Frontal cortex (tissue), 4 donors: ENCODE measurements at places on chromosomes 1 and 21. TPM values are rescaled to one million over a fixed set of nuclear protein-coding genes. Genes with fewer than 3 reads are reported as not detected.

DNA sequence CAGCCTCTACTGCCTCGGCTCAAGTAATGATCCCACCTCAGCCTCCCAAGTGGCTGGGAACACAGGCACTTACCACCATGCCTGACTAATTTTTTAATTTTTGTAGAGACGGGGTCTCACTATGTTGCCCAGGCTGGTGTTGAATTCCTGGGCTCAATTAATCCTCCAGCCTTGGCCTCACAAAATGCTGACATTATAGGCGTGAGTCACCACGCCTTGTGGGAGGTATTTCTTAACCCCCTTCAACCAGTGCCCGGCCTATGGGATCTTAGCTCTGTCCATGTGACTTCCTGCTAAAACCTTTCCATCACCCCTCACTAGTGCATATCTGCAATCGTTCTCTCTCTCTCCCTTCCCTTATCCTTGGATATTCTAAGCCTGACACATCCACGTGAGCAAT lies 86.4 kb downstream of the FOXD2 start:
- no peak for DNase-seq

DLGAP3 gene
- total RNA-seq = 3.3 TPM

GRCh38 chr21:29104239-29104708 lies 26.2 kb upstream of the MAP3K7CL start:
- no peak for DNase-seq

DNA sequence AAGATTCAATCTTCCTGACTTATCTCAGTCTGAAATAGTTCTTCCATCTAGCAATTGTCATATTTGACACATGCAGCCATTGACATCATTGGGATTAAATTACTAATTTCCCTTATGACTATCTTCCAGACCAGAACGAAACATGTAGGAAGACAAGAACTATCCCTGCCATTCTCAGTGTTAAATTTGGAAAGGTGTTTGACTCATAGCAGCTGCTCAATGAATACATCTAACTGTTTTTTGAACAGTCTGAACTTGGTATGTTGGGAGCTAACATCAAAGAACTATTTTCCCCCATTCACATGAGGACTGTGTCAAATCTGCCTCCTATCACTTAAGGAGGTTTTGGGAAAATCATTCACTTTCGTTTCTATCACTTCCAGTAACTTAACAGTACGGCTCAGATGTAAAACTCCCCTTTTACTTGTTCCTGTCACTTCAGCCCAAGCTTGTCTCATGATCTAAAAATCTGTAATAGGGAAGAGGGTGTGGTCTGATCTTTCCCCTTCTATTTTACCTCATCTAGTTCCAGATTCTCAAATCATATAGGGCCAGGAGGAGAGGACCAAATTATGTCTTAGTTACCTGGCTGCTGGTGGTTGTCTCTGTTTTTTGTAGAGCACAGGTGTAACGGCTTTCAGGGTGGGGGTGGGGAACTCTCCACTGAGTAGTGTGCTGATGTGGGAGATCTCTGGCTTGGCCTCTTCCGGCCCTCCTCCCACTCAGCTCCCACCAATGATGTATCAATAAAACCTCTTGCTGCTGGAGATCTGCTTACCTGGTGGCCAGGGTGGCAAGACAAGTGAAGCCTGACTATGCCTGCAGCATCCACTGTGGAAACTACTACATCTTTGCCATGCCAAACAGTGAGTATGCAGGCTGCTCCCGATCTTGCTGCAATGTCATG lies 26.2 kb upstream of the SLAMF1 start:
- no peak for DNase-seq

DNA sequence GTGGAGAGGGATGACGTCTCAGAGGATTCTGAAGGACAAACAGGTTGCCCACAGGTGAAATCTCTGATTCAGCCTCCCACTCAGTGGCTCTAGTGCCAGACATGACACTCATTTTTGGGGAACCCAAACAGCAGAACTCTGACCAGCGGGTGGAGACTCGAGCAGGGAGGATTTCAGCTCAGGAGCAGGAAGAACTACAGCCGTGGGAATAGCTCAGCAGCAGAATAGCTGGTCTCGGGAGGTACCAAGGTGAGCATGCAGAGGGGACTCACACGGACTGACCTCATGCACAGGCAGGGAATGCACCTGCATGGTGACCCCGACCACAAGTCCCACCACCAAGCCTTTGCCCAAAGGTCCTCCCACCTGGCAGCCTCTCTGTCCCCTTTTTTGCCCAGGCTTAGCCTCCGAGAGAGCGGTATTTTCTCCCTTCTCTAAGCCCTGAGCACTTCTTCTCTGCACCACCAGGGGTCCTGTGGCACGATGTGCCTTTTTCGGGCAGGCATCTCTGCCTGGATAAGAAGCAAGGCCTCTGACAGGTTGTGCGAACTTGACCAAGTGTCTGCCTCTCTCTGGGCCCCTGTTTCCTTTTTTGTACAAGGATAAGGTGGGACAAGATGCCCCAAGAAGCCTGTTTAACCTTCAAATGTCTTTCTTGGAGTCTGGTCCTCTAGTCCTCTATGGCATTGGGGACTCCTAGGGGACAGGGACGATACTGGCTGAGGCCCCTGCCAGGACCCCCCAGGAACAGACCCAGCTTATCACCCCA lies 8.8 kb upstream of the FGR start:
- no peak for DNase-seq

DNA sequence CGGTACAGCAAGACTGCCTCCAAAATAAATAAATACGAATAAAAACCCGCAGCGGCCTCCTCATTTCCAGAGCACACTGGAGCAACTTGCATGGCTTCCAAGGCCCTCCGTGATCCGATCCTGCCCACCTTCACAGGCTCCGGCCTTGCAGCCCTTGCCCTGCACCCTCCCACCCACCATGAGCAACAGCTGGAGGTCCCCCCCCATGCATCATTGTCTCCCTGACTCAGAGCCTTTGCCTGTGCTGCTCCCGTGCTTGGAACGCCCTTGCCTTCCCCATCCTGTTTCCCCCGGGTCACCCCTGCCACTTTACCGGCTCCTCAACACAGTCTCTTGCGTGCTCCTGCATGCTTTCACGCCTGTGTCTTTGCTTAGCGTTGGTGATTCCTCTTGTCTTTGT lies 71.0 kb upstream of the ANGPTL1 start:
- no peak for DNase-seq

GPR157 gene
- 0.41 TPM for total RNA-seq

DNA sequence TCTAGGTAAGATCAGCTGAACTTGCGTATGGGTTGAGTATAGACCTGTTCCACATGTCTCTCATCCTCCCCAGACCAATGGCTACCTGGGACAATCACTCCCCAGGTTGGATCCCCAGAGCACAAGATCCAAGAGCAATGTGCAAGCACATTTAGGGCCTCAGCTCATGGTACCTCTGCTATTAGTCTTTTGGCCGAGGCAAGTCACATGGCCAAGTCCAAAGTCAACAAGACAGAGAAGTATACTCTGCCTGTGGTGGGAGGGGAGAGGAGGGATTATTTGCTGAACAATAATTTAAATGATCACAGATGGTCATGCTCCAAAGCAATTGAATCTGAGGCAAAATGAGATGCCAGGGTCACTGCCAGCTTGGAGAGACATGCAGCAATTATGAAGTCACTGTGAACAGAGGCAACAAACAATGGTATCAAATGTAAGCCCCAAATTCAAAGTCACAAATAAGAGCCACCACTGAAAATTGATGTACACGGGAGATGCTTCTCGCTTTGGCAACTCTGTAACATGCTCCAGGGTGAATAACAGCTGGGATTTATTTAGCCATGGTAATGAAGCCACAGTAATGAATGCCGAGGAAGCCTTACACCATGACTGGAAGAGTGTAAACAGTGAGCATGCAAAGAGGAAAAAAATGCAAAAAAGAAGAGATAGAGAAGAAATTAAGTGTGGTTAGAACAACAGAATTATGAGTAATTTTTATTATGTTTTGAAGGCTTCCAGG lies 149.1 kb downstream of the ZNF281 start:
- DNase-seq = no peak

EDN2 gene
- total RNA-seq = not detected

DNA sequence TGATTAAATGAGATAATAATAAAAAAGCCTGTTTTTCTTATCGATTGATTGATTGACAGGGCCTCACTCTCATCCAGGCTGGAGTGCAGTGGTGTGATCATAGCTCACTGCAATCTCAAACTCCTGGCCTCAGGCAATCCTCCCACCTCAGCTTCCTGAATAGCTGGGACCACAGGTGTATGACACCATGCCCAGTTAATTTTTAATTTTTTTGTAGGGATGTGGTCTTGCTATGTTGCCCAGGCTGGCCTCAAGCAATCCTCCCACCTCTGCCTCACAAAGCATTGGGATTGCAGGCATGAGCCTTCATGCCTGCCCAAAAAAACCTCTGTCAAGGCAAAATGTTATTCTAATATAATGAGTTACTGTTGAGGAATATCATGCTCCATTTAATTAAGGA lies 346.4 kb upstream of the DAB1 start:
- DNase-seq = no peak
